ENCODE measurements at places on chromosomes 5 and 9.

- no peak for DNase-seq
These were observed 31.7 kb downstream of the NRG2 start for GRCh38 chr5:140011297-140011802.

DNA sequence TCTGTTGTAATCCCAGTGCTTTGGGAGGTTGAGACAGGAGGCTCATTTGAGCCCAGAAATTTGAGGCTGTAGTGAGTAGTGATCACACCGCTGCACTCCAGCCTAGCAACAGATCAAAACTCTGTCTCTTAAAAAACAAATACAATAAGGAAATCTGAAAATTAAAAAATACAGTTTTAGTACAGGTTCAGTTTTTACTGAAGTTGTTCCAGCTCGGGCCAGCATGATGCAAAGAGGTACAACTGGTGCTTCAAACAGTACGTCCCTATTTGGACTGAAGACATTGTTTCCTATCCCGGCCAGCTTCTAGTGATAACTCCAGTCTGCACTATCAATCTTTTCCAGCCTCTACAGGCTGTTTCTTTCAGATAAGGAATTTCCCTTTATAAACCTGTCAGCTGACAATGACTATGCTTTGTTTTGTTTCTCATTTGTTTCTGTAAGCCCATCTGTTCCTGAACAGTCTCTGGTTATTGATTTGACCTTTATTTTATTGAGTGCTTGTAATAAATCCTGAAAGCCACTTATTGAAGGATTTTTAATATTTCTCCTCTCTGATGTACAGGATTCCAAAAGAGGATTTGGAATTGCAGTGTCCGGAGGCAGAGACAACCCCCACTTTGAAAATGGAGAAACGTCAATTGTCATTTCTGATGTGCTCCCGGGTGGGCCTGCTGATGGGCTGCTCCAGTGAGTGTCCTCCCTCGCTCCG, 41.9 kb downstream of the TJP2 start:
- DNase-seq = no peak

DNA sequence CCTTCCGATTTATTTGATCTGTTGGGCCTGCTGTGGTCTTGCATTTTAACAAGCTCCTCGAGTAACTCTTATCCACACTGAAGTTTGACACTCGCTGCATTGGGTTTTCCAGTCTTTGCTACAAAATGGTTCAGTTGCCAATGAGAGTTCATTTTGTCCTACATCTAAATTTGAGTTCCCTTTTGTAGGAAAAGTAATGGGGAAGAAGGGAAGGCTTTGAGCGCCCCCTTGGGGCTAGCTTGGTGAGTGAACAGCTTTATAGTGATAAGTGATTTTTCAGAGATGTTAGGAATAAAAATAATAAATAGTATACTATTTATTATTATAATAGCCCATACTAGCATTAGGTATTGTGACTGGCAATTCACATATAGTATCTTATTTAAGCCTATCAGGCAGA, 89.9 kb upstream of the GNAQ start:
- peak; percentile 21 for DNase-seq

- DNase-seq = no peak
These were observed 88.9 kb downstream of the S1PR3 start for GRCh38 chr9:89080193-89080592.

GRCh38 chr9:79617395-79617794, 45.6 kb downstream of the TLE4 start:
- DNase-seq = no peak

DNA sequence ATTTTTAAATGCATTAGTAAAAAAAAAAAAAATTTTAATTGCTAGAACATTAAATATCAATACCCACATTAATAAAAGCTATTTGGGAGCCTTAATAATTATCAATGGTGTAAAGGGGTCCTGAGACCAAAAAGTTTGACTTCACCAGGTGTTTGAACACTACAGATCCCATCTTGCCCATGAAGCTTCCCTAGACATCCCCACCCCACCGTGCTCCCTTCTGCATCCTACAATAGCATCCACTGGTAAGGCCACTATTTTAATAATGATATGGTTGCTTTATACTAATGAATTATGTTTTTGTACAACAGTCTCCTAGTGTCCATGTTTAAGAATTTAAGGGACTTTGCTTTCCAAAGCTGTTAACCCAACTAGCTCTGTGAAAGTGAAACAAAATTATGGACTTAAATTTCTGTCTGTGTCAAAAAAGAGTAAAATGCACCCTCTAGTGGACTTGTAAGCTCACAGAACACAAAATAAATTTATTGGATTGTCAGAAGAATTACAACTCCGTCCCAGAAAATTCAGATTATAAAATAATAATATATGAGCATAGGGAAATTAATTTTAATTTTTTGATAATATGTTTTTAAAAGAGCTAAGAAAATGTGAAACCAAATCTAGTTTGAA, 76.0 kb downstream of the ARL15 start:
- no peak for DNase-seq

- DNase-seq = no peak
These were observed 110.1 kb downstream of the FOXD1 start for GRCh38 chr5:73338256-73339050.
